Amygdala (tissue), 56 donors: ENCODE measurements at places on chromosomes 2 and 18.

DNA sequence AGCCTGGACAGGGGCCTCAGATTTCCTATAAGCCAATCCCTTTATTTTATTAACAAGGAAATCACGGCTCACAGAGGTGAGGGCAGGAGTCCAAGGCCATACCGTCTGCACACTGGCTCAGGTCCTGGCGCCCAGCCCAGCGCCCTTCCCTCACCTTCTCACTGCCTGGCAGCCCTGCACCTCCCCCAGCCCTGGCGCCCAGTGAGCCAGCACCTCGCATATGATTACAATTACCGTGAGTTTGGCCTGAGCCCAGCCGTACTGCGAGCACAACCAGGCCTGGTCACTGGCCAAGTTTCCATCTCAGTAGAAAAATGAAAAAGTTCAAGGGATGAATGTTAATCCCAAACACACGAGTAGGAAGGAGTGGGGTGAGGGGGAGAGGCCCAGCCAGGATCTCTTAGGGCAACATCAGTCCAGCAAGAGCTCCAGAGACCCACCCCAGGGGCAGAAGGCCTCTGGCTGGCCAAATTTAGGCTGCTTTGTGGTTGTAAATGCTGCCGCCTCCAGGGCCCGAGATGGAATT, 68.4 kb downstream of the MCFD2 start:
- DNase-seq = peak; percentile 46

DNA sequence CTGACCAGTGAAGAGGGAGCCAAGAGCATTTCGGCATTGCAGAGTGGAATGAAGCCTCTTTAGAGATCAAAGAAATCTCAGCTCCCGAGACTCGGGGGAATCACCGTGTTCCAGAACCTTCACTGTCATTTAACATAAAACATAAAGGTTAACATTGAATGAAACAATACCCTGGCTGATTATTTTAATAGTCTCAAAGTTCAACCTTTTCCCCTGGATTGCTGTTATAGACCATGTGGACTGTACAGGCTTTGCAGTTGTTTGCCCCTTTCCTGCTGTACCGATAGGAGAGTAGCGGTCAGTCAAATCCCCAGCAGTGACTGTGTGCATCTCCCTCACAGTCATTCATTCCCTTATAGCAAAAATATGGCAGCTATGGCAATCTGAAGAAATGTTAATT, 48.4 kb downstream of the POU3F3 start:
- DNase-seq = no peak

DNA sequence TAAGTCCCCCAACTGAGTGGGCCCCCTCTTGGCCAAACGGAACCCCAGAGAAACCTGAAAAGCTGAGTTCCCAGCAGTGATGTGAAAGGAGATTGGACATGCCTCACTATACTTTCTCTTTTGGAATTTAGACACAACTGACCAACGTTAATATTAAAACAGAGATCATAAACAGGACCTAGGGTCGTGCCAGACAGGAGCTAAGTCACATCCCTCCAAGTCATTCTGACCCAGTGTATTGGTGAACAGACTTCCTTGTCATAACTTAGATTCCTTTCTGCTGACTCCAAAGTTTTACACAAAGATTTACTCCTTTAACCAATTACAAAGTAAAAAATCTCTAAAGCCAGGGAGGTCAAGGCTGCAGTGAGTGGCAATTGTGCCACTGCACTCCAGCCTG, 46.9 kb downstream of the UXS1 start:
- DNase-seq = no peak

GRCh38 chr2:183371545-183371944, 247.3 kb downstream of the NUP35 start:
- no peak for DNase-seq

GRCh38 chr18:34978533-34978893, 62.7 kb upstream of the MAPRE2 start:
- no peak for DNase-seq

DNA sequence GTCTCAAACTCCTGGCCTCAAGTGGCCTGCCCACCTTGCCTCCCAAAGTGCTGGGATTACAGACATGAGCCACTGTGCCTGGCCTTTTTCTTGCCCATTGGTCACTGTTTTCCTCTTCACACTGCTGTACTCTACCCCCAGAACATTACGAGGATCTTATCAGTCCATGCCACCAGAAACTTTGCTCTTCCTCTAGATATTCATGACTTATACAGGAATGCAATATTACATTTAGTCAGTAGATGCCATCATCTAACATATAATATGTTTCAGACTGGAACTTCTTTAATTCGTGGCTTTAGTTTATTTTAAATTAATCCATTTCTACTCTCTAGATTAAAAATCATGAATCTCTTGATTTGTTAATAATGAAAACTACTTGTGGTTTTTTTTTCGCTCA, 135.5 kb downstream of the COMMD1 start:
- DNase-seq = no peak

- DNase-seq = no peak
Observed at GRCh38 chr2:12183032-12183645, 436.7 kb downstream of the LPIN1 start.

DNA sequence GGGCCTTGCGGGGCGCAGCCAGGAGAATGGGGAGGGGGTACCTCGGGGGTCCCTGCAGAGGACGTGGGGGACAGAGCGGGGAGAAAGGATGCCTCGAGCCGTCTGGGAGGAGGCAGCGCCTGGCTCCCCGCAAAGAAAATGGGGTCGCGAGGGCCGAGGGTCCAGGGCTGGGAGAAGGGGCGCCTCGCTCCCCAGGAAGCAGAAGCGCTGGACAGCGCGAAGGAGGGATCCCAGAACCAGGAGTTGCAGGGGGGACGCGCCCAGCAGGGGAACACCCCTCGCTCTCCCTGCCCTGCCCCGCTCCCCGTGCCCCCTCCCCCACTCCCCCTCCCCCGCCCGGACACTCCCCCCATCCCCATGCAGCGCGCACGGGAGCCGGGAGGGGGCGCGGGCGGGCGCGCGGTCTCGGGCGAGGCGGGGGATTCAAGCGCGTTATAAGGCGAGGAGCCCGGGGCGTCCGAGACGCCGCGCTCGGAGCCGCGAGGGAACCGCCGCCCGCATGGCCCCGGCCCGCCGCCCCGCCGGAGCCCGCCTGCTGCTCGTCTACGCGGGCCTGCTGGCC, at the start of gene ERFE:
Gene ERFE, plus strand, starts transcription at position 462 of the 562 bp plus-strand sequence. Its CDS starts 38 bp downstream, at position 500.
- no peak for DNase-seq

DNA sequence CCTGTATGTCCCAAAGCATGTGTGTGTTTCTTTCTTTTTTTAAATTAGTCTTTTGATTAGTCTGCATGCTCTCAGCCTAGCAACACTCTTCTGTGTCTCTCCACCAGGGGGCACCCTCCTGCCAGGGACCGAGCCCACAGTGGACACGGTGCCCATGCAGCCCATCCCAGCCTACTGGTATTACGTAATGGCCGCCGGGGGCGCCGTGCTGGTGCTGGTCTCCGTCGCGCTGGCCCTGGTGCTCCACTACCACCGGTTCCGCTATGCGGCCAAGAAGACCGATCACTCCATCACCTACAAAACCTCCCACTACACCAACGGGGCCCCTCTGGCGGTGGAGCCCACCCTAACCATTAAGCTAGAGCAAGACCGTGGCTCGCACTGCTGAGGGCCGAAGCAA, 93.8 kb downstream of the NRP2 start:
- no peak for DNase-seq

- no peak for DNase-seq
Observed at GRCh38 chr2:235541838-235542549, 48.2 kb downstream of the AGAP1 start.
